ENCODE measurements at places on chromosomes 4 and X. TPM values are rescaled to one million over a fixed set of nuclear protein-coding genes. Genes with fewer than 3 reads are reported as not detected.

GRCh38 chrX:72097098-72097497 is 34.6 kb downstream of the RTL5 start:
- no peak for DNase-seq

DNA sequence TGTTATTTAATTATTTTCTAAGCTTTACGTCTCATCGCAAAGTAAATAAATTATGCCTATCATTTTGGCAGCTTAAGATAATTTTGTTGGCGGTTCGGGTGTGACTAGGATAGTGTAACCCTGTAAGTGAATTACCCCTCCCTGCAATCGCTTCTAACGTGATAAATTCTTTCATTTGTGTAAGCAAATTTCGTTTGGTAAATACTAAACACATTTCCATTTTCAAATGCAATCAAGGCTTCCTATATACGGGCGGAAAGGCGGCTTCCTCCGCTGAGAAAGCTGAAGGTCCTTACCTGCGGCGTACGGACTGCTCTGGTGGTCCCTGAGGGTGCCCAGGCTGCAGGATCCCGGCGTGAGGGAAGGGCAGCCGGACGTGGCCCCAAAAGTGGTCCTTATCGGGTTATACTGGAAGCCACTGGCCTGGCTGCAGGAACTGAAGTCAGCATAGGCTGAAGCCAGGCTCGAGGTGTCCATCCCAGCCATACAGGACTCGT is 403 bp downstream of the PHOX2B start:
- DNase-seq = no peak

- DNase-seq = no peak
Measured at GRCh38 chr4:95831166-95831565, 8.7 kb upstream of the PDHA2 start.

Gene WDR19
- total RNA-seq = 15.1 TPM

All from muscle of leg (tissue), 16 donors.